ENCODE measurements at places on chromosomes 3 and 15.
A peak's percentile ranks its signal among the peaks of the same experiment; 100 is the strongest.

GRCh38 chr15:71758711-71759110 is 51.6 kb upstream of the NR2E3 start:
- no peak for DNase-seq

DNA sequence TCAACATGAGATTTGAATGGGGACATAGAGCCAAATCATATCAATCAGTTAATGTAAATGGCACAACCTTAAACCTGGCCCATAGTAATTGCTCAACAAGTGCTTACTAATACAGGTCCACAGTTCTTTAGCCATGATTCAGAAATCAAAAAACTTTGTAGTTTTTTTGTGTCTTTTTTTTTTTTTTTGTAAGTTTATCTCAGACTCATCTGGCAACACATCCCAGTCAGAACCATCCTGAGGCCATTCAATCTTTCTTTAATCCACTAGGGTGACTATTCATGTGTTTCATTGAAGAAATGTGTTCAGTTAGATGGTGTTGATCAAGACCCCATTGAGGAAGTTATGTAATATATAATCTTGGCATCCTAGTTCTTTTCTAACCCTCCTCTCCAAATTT is 65.4 kb downstream of the ABI3BP start:
- no peak for DNase-seq

DNA sequence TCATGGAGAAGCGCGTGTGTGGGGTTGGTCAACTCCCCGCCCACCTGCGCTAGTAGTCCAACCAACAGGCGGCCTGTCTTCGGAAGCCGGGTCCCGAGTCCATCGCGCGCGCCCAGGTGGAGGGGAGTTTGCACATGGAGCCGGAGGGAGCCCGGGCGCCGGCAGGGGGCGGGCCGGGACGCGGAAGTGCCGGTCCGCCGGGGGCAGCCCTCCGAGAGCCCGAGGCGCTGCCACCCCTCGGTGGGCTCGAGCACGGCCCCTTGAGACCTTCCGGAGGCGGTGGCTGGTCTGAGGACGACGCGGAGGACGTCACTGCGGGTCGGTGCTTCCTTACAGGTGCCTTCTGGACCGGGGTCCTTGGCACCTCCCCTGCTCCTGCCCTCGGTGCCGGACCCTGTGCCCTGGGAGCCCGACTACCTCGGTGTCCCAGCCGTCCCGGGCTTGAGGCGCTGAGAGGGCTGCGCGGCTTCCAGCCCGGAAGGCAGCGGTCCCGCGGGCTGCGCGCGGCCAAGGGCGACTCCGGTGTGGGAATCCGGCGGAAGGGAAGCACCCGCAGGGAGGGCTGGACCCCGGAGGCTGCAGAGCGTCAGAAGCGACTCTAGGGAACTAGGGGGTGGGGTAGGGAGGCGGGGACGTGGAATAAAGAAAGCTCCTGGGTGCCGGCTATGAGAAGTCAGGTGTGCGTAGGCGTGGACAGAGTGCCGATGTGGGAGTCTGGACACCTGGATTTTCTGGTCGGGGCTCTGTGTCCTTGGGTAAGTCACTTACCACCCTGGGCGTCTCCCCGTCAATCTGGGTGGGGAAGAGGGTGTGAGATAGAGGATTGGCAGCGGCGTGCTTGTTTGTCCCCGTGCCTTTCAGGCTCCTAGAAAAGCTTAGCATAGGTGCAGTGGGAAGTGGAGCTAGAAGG is 212.3 kb downstream of the FGF12 start:
- no peak for DNase-seq

DNA sequence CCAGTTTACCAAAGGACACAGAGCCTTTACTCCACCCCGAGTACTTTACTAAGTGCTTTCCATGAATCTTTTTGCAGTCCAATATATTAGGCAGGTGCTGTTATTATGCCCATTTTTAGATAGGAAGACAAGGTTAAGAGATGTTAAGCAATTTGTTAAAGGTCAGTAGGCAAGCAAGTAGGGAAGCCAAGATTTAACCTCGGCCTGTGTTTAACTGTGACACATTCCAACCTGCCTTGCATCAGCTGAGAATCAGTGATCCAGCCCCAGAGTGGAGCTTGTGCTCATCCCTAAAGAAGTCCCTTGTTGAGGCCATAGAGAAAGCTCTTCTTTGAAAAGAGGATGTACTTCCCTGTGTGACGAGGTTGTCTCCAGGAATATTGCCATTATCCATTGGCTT is 51.3 kb upstream of the C15orf61 start:
- DNase-seq = no peak

GRCh38 chr3:141076797-141077571 is 25.8 kb downstream of the SPSB4 start:
- no peak for DNase-seq

- no peak for DNase-seq
Observed at GRCh38 chr15:67300266-67301025, 45.9 kb downstream of the IQCH start.

GRCh38 chr3:103968131-103968530 is 1398.6 kb upstream of the ALCAM start:
- DNase-seq = no peak

DNA sequence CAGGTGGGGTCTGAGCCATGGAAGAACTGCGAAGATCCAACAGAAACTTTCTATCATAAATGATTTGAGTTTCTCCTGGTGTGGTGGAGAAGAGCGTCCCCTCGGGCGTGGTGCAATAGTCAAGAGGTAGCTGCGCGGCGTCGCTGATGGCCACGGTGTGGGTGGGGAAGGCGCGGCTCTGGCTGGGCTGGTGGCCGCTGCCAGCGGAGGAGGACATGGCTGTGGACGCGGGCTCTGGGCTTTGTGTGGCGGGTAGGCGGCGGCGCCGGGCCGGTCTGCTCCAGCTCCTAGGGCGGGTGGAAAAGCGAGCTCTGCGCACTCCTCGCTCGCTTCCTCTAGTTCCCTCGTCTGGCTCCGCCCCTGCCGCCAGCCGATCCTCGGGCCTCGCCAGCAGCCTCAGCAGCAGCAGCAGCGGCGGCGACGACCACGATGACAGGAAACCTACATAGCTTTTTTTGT is 5.9 kb downstream of the STARD9 start:
- DNase-seq = no peak

DNA sequence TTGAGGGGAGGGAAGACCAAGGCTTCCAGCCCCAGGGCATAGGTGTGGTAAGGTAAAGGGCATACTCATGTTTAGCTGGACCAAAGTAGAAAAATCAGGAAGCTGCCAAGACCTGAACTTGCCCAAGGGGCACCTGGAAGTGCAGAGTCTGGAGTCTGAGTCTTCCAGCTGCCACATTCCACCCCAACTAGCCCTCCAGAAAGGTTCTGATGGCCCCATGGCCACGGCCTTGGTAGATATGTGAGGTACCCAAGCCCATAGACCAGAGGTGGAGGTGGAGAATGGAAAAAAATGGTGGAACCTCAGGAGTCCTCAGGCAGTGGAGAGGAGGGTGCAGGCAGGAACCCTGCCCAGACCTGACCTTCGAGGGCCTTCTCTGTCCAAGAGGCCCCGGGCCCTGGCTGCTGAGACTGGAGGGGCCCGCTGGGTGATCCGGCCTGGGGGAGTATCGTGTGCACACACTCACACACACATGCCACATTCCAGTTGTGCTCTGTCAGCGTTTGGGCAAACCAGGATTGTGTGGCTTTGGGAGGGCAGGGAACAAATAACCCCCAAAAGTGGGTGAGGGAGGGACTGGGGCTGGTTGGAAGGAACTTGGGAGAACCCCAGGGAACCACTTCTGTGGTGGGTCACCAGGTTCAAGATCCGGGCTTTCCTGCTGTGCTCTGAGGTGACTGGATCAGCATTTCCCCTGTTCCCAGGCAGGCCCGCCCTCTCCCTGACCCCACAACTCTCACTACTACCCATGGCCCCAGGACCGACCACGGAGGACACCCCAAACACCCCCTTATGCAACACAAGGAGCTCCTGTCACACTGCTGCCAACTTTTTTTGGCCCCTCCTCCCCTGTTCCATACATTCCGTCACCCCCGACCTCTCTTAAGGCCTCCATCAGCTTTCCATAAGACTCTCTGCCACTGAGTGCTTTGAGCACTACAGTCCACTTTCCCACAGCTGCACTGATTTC is 11.6 kb downstream of the MYL3 start:
- DNase-seq = no peak

DNA sequence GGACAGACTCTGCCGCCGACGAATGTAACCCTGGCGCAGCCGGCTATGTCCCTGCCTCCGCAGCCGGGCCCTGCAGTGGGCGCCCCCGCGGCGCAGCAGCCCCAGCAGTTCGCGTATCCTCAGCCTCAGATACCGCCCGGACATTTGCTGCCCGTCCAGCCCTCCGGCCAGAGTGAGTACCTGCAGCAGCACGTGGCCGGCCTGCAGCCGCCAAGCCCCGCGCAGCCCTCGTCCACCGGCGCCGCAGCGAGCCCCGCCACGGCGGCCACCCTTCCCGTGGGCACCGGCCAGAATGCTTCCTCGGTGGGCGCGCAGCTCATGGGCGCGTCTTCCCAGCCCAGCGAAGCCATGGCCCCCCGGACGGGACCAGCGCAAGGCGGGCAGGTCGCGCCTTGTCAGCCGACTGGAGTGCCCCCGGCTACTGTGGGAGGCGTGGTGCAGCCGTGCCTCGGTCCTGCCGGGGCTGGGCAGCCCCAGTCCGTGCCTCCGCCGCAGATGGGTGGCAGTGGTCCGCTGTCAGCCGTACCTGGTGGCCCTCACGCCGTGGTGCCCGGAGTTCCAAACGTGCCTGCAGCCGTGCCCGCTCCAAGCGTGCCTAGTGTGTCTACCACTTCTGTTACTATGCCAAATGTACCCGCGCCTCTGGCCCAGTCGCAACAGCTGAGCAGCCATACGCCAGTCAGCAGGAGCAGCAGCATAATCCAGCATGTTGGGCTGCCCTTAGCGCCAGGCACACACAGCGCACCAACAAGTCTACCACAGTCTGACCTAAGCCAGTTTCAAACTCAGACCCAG is 2.4 kb downstream of the TSC22D2 start:
- DNase-seq = peak; percentile 46

DNA sequence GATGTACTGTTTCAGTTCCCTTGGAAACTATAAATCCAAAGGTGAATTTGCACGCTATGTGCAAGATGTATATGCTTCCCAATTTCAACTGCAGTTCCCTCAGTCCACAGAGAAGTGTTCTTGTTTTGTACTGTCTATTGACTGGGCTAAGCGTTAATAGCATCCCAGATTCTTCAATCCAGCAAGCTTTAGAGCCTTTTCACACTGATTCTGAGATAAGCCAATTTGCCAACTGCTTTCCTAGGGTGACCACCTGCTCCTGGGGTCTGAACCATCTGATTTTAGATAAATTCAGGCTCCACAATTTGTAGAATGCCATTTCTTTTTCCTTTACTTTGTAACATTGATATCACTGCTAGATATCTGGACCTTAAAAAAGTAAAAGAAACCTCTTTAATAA is 340.1 kb downstream of the PTPRG start:
- no peak for DNase-seq

DNA sequence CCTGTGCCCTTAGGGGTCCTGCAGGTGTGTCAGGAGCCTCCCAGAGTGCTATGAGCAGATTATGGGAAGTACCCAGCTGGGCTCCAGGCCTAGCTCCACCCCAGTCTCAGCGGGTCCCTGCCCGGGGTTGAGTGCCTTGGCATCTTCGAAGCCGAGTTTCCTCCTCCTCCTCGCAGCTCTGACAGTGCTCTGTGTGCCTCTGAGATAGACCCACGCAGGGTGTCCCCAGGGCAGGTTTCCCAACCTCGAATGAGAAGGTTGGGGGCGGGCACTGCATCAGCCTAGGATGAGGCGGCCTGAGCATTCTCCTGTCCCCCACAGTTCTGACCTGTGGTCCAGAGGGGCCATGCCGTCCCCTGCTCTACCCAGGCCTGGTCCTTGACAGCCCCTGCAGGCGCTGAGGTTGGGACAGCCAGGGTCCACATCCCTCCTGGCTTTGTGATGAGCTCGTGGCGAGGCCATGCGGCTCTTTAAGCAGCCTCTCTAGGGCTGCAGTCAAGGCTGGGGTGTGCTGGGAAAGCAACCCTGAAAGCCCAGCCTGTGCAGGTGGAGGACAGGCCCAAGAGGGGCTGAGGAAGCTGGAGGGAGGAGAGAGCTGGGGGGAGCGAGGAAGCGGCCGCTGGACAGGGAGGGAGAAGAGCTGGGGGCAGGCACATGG is 20.2 kb upstream of the SKOR1 start:
- DNase-seq = no peak
